HS-5 (cell line): ENCODE measurements at places on chromosomes 3 and 15.

DNA sequence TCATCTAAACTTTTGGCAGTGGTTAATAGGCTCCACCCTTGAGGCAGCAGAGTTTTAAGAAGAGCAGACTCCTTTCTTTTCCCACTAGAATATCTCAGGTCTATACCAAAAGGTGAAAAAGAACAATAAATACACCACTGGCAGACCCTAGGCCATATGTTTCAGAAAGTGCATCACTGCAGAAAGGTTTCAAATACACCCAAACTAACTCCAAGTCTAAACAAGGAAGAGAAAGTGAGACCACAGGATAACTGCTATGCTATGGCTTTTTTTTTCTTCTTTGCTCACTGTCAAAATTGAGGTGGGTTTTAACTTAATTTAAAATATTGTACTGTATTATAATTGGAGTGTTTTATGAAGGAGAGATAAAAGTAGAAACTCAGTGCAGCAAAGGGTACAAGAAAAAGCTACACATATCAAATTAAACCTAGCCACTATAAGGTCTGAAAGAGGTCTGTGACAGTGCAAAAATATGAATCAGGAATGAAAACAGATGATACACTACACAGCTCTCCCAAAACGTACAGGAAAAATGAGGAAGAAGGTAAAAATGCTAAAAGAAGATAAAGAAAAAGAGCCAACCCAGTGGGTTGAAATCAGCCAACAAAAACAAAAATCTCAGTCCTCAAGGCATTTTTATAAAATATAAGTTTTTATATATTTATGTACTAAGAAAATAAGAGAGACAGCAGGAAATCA lies 8.4 kb downstream of the SNX4 start:
- no peak for DNase-seq

DNA sequence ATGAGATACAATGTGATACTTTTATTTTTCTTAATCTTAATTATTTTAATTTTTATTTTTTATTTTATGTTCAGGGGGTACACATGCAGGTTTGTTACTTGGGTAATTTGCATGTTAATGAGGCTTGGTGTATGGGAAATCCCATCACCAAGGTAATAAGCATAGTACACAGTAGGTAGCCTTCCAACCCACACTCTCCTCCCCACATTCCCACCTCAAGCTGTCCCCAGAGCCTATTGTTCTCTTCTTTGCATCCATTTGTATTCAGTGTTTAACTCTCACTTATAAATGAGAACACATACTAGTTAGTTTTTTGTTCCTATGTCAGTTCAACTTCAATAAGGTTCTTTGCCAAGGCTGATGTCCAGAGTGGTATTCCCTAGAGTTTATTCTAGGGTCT lies 1375.4 kb downstream of the NSUN3 start:
- DNase-seq: no peak

DNA sequence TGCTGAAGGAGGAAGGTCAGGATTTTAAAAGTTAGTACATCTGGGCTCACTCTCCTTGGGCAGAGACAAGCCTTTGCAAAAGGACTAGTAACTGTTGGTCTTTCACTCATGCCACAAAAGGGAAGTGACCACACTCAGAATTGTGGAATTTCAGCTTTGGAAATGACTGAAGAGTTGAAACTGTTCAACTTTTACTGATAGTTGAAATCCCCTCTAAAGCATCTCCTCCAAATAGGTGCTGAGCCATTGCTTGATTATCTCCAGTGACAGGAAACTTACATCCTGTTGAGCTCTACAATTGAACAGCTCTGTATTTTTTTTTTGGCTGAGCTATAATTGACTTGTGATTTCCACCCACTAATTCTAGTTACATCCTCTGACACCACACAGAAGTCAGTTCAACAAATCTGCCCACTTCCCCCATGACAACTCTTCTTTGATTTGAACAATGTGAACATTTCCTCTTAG lies 254.8 kb upstream of the TPRG1 start:
- DNase-seq: no peak

DNA sequence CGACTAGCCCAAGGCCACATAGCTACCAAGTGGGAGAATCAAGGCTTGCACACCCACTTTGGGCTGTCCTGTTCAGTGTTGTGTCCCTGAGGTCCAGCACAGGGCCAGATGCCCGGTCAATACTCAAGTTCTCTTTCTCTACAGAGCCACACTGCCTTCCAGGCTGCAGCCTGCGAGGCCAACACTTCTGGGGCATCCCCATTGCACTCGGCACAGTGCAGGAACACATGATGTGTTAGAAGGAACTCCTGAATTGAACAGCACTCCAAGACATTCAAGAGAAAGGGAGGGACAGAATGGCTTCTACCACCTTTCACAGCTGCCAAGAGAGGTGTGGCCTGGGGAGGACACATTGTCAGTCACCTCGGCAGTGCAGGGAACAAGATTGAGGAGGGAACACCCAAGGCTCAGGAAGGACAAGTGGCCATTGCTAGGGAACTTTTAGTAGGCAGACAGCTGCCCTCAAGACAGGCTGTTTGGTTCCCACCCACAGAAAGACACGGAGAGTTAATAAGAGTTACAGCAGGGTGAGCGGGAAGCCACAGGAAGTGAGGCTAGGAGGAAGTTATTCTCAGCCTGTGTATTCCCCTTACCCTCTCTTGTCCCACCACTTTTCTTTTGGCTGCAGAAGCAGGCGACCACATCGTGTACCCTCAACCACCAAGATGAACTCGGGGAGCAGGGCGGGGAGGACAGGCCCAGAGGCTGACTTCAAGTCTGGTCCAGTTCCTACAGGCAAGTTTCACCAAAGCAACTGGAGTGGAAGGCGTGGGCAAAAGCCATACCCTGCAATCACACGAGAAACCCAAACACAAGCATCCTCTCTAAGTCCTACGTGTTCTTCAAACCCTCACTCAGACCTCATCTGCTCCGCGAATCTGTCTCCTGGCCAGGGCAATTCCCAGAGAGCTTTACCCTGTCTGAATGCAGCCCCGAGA lies 69.4 kb downstream of the SRGAP3 start:
- DNase-seq: no peak

DNA sequence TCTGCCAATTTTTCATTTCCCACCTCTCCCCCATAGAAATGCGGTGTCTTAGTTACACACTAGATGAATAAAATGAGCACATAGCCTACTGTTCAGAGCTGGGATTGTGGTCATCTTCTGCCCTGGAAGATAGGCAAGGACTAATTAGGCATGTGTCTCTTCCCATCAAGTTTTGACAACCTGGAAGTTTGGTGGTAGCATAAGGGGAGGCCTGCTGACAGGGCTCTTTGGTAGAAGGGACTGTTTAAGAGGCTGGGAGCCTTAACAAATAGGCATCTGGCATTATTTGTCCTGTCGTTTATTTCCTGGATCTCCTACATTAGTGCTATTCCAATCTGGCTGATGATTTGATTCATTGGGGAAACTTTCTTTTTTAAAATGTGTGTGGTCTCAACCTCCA lies 512.3 kb downstream of the ZNF385D start:
- no peak for DNase-seq

DNA sequence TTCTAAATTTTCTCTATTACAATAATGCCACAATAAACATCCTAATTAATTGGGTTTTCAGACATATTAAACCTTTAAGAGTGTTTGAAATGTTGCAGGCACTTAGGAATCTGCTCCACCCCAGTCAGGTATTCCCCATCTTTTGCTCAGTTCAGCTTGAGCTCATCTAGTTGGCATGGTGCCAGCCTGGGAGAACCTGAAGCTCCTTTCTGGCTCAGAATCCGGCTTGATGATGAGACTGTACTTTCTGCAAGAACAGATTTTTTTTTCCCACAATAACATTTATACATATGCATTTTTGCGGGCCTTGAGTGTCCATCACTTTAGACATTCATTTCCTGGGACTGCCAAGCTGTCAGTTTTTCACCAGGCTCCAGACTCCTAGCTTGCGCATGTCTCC lies 7.7 kb upstream of the OXSR1 start:
- no peak for DNase-seq

- no peak for DNase-seq
Observed at GRCh38 chr3:124044956-124045355, 53.0 kb upstream of the ROPN1 start.

GRCh38 chr3:104452697-104453096 lies 914.0 kb upstream of the ALCAM start:
- DNase-seq: no peak

- no peak for DNase-seq
Observed at GRCh38 chr3:102026656-102027055, 177.3 kb downstream of the NFKBIZ start.

DNA sequence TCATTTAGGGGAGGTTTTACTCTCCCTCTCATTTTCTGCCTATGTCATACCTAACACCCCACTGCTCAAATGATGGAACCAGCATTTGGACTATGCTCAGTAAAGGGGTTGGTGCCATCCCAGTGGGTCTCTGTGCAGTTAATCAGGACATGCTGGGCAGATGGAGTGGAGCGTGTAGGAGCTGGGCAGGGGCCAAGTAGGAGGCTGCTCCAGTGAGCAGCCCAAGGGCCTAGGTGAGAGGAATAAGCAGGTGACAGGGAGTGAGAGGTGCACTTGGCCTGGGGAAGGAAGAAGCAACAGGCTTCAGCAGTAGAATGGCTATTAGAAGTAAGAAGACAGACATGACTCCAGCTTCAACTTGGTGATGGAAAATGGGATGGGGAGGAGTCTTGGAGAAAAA lies 72.2 kb downstream of the EPHB1 start:
- DNase-seq: no peak

DNA sequence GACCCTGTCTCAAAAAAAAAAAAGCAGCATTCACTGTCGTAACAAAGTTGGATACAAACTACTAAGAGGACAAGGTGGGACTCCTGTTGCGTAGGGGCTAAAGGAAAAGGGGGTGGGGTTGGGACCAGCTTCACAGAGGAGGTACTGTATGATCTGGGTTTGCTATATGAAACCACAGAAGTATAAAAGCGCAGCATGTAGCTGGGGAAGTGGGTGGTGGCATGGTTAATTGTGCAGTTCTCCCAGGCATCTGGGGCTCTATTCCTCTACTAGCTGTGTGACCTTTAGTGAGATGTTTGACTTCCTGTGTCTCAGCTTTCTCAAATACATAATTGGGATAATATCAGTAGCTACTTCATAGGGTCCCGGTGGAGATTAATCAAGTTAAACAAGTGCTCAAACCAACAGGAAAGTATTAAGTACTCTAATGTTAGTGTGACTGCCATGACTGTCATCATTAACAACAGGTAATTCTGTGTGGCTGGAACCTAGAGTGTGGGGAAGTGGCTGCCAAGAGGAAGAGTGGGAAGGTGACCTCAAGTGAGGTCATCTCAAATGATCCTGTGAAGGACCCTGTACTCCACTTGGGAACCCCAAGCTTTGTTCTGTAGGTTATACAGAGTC lies 11.5 kb downstream of the PARP16 start:
- no peak for DNase-seq

- no peak for DNase-seq
Observed at GRCh38 chr3:16675805-16676204, 70.6 kb upstream of the DAZL start.

- no peak for DNase-seq
Observed at GRCh38 chr15:63482874-63483323, 21.5 kb upstream of the USP3 start.

DNA sequence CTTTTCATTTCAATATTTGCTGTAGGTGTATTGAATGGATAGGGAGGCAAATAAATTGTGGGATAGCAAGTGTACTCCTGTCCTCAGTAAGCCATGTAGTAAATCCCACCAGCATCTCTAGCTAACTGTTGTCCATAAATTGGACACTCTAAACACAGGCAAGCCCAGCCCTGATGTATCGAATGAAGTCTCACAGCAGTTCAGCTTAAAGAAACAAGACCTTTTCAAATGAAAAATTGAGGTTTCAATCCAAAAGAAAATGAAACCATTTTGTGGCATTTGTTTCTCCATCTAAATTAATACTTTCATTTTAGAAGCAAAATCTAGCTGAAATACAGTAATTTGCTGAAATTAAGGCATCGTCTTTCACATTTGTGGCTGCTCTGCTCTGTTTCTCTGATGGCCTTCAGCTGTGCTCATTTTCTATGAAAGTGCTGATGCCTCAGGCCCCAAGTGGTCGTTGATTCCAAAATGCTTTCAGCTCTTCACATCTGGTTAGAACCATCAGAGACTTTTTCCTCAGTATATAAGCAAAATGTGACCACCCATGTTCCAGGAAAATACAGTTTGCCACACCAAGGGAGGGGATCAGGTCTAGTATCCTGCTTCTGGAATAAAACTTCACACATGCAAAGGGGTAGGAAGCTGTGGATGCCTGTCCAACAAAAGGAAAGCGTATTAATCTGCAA lies 245.0 kb downstream of the ZMAT3 start:
- DNase-seq: no peak

GRCh38 chr15:41599061-41599460 lies 40.0 kb downstream of the TYRO3 start:
- DNase-seq: no peak

DNA sequence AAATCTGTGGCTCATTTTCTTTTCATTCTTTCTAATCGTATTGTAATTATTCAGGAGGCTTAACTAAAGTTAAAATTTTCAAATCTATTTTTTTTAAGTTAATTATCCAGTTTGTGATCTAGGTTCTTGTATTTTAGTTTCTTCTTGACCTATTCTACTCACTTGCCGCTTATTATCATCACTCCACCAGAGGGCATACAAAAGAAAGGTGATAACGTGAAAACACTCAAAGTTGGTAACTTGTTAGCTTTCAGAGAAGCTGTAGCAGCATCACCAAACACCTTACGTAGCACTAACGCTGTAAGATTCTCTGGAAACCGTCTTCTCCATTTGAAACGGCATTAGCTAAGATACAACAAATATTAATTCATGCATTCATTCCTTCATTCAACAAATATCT lies 4.8 kb downstream of the GNB4 start:
- DNase-seq: no peak

- no peak for DNase-seq
Observed at GRCh38 chr3:134143828-134144401, 106.7 kb downstream of the RYK start.
